ENCODE measurements at places on chromosomes 13 and 19.

DNA sequence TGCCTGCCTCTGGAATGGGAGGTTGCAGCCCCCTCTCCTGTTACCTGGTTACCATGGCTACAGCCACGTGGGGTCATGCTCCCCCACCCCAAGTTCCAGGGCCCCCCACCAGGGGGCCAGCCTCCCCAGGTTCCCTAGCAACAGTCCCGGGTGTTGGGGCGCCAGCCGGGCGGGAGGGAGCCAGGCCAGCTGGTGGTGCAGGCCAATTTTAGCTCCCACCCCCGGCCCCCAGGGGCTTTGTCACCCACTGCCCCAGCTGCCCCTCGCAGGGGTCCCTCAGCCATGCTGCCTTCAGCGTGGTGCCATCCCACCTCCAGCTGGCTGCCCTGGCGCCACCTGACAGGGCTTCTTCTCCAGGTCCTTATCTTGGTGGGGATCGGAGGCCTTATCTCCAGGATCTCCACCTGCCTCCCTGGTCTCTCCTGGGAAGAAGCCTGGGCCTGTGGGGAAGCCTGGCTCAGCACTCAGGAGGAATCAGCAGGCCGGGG is 3.0 kb downstream of the MARK4 start:
- no peak for DNase-seq

DNA sequence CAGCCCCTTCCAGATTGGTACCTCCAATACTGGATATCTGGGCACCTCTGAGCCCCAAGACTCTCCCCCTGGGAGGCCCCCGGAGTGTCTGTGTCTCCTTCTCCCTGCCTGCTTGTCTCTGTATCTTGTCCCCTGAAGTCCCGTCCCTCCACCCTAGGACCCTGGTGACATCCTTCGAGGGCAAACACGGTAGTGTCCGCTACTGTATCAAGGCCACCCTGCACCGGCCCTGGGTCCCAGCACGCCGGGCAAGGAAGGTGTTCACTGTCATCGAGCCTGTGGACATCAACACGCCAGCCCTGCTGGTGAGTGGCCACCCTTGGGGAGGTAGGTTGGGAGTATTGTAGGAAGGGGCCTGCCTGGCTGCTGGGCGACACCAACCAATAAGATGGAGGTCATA is 844 bp downstream of the ARRDC2 start:
- no peak for DNase-seq

- no peak for DNase-seq
Measured at GRCh38 chr13:110329258-110329657, 22.2 kb downstream of the COL4A2 start.

GRCh38 chr19:28351761-28352160 is 861.2 kb downstream of the UQCRFS1 start:
- DNase-seq = no peak

DNA sequence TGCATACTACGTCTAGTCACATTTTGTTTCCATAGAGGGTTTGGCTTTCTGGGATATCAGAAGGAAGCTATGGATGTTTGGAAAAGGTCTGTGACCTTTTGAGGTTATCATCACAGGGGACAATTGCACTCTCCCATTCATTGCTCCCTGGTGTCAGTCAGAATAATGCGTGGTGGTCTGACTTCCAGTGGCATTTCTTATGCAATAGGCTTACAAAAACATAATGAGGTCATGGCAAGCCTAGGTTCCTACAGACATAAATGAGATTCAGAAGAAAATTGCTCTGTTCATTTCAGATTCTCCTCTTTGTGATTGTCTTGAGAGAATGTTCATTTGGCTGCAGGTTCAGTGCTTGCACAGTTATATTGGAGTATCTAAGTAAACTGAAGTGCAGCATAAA is 54.6 kb downstream of the ARHGAP35 start:
- DNase-seq = no peak

- DNase-seq = no peak
Measured at GRCh38 chr13:36668316-36668715, 5.5 kb upstream of the SERTM1 start.

DNA sequence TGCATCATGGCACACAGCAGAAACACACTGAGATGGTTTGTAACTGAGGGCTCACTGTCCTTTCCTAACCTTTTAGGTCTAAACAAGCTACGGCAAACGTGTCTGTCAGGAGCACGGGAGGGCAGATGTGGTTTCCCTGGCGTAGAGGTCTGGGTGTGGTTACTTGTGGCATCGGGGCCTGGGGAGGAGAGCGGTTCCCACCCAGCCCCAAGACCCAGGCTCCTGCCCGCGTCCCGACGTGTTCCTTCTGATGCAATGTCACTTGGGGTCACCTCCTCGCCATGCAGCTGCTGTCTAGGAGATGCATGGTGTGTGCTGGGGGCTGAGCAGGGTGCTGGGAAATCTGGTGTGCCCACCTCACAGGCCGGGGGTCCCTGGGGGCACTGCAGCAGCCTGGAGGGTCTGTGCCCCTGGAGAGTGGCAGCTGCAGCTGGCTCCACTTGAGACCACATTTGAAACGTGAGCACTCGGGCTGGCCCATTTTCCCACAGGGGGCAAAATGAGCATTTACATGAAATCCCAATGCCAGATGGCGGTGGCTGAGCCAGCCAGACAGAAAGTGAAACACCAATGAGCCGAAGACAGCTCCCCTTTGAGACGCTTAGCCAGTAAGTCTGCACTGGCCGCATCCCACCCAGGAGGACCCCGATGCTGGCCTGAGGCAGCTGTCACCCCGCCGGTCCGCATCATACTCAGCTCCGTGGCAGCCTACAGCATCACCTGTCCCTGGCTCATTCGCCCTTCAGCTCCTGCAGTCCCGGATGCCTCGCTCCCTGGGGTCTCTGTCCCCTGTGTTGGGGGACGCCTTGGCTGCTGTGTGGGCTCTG is 22.3 kb upstream of the MYDGF start:
- DNase-seq = no peak

GRCh38 chr13:61413572-61414535 is 1.8 kb downstream of the PCDH20 start:
- DNase-seq = no peak

DNA sequence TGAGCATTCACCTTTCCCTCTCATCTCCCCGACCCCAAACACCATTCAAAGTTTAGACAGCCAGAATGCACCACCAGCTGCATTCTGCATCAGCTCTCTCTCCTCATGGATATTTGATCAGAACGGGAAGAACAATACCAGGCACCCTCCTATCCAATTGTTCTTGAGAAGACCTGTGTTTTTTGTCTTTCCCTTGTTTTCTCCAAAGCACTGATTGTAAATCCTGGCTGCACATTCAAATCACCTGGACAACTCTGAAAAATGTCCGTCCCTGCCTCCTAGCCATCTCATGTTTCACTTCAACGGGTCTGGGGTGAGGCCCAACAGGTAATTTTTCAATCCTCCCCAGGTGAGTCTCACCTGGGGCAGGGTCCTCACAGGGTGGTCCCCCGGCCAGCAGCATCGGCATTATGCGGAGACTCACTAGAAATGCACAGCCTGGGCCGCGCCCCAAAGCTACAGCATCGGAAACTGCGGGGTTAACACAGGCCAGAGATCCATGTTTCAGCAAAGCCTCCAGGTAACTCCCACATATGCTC is 5.5 kb downstream of the IRS2 start:
- no peak for DNase-seq

GRCh38 chr13:99721606-99722337 is 220.5 kb downstream of the TM9SF2 start:
- DNase-seq = no peak

GRCh38 chr13:62320129-62321108 is 904.8 kb upstream of the PCDH20 start:
- peak; percentile 27 for DNase-seq

DNA sequence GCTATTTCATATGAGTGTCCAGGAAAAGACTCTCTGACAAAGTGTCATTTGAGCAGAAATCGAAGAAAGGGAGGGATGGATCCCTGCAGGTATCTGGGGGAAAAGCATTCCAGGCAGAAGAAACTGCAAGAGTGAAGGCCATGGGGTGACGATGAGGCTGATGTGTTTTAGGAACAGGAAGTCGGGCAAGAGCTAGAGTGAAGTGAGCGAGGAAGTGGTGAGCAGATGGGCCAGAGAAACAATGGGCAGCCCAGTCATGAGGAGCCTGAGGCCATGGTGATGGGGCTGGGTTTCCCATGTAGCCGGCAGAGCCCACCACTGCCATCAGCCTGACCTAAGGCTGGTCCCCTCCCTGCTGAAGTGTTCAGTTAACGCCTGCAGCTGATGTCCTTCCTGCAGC is 150.2 kb downstream of the TNFSF13B start:
- DNase-seq = no peak

DNA sequence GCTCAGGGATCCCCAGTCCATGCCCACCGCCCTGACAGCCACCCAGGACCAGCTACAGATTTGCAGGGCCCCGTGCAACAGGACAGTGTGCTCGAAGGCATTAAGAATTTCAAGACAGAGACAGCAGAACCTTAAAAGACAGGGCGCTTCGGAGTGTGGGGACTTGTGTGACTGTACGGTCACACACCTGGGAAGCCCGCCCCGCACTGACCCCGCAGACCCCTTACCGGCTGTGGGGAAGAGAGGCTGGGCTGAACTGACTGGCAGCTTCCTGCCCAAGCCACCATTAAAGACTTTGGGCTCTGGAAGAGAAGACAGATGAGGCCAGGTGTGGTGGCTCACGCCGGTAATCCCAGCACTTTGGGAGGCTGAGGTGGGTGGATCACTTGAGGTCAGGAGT is 14.4 kb downstream of the STAP2 start:
- no peak for DNase-seq

DNA sequence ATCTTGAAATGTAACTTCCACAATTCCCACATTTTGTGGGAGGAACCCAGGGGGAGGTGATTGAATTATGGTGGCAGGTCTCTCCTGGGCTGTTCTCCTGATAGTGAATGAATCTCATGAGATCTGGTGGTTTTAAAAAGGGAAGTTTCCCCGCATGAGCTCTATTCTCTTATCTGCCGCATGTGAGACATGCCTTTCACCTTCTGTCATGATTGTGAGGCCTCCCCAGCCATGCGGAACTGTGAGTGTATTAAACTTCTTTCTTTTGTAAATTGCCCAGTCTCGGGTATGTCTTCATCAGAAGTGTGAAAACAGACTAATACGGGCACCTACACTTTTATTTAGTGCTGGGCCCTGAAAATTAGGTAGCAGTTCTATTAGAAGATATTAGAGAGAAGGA is 45.8 kb downstream of the TNFSF13B start:
- DNase-seq = no peak

GRCh38 chr13:32092496-32092895 is 60.9 kb downstream of the FRY start:
- peak; percentile 16 for DNase-seq

GRCh38 chr19:17325881-17326594 is 8.6 kb downstream of the ANO8 start:
- no peak for DNase-seq

DNA sequence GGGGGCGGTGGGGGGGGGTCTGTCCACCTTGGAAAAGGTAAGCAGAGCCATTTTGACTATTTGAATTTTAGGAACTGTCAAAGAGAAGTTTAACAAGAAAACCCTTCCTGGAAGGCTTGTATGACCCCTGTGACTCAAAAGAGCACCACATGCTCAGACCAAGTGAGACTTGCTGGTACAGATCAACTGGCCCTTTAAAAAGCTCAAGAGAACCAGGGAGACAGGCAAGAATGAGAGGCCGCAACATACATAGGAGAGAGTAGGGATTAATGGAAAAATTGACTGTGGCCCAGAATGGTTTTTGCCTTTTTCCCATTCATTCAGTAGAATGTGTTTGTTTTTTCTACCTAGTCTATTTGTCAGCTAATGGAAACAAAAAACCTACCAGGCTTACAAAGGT is 26.2 kb upstream of the ATP8A2 start:
- no peak for DNase-seq

GRCh38 chr13:89514534-89515312 is 1832.8 kb upstream of the MIR17HG start:
- peak; percentile 15 for DNase-seq

GRCh38 chr19:18735324-18735723 is 51.8 kb downstream of the CRTC1 start:
- DNase-seq = no peak

DNA sequence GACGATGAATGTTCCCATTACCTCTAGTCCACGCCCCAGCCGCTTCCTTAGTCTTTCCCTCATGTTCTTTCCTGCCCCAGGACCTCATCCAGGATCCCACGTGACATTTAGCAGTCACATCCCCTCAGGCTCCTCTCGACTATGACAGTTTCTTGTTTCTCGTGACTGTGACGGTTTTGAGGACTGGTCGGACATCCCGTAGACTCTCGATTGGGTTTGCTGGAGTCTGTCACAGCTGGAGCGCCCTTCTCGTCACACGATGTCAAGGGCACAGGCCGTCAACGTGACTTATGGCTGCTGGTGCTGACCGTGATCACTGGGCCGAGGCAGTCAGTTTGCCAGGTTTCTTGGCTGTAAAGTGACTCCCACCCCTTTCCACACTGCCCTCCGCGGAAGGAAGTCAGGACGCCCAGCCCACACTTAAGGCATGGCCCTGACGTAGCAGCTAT is 22.8 kb downstream of the ELAVL1 start:
- DNase-seq = no peak

GRCh38 chr19:16272945-16273344 is 51.7 kb upstream of the KLF2 start:
- peak; percentile 82 for DNase-seq

DNA sequence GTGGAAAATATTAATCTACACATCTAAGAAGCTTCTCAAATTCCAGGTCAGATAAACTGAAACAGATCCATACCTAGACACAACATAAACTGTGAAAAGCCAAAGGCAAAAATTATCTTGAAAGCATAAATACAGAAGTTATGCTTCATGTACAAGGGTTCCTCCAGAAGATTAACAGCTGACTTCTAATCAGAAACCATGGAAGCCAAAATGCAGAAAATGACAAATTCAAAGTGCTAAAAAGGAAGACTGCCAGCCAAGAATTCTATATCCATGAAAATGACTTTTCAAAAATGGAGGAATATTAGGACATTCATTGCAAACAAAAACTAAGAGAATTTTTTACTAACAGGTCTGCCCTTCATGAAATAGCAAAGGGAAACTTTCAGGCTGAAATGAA is 72.8 kb downstream of the MYO16 start:
- DNase-seq = no peak

- no peak for DNase-seq
Measured at GRCh38 chr19:12792853-12793289, 1.6 kb downstream of the JUNB start.

GRCh38 chr19:38691938-38692457 is 44.5 kb downstream of the ACTN4 start:
- no peak for DNase-seq

Data from hindlimb muscle (tissue), 1 donor.